ENCODE measurements at places on chromosomes 1 and 21.

- DNase-seq: no peak
These were observed 83.1 kb upstream of the WNT4 start for GRCh38 chr1:22225858-22226589.

DNA sequence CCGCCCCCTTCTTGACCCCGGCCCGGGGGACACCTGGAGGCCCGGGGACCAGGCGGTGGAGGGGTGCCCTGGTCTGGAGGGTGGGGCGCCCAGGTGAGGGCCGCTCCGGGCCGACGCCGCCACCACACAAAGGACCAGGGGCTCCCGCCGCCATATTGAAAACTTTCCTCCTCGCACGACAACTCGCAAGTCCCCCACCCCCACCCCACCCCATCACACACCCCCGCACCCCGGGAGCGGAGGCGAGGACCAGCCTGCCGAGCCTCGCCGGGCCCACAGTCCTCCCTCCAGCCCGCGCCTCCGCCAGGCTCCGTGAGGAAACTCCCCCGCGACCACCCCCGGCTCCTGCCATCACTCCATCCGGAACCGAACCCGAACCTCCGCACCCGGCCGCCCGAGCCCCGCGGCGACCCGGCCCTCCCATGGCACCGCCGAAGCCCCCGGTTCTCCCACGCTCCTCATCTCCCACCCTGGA lies 733 bp downstream of the KDM5B start:
- DNase-seq: no peak

DNA sequence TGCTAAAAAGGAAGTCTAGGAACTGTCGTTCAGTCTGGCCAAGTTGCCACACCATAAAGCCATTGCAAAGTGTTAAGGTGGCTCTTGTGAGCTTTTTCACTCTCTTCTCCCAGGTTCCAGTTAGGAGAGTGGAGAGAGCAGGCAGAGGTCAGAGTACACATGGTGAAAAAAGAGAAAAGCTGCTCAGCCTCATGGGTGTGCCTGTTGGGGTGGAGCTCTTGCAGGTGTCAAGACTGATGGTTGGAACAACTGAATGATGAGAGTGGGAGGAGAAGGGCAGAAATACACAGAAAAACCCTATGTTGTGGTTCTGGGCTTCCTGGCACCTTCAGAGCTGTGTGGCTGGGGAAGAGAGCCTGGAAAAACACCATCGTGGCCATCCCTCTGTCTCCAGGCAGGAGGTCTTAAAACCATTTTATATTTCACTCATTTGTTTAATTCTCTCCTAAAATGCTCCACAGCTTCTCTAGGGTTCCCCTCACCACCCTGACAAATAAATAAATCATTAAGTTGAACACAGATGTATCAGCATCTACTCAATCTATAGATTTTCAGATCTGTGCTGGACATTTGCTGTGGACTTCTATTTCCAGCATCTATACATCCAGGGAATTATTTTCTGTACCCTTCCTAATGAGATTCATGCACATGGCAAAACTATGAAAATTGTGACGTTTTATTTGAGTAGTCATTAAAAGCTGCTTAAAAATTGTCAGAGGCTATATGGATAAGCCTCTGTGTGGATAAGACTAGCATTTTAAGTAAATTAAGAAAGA lies 17.5 kb downstream of the UBASH3A start:
- no peak for DNase-seq

- DNase-seq: no peak
These were observed 73.4 kb downstream of the ZP4 start for GRCh38 chr1:237817277-237817676.

GRCh38 chr21:25421321-25422028 lies 185.8 kb downstream of the MRPL39 start:
- DNase-seq: peak; percentile 70

- DNase-seq: peak; percentile 82
These were observed 132.2 kb downstream of the TLR5 start for GRCh38 chr1:223010582-223011504.

GRCh38 chr1:65310078-65310587 lies 790 bp downstream of the DNAJC6 start:
- no peak for DNase-seq

Measured in renal cortical epithelial cell (primary cell).